HT-29 (cell line): ENCODE measurements at places on chromosomes 12 and 14. TPM values are rescaled to one million over a fixed set of nuclear protein-coding genes. Genes with fewer than 3 reads are reported as not detected.
A peak's percentile ranks its signal among the peaks of the same experiment; 100 is the strongest.

- peak; percentile 9 for DNase-seq
These were observed 5.2 kb downstream of the CCDC85C start for GRCh38 chr14:99598774-99599173.

GRCh38 chr14:23441076-23441475, 5.6 kb upstream of the MYH7 start:
- no peak for DNase-seq

DNA sequence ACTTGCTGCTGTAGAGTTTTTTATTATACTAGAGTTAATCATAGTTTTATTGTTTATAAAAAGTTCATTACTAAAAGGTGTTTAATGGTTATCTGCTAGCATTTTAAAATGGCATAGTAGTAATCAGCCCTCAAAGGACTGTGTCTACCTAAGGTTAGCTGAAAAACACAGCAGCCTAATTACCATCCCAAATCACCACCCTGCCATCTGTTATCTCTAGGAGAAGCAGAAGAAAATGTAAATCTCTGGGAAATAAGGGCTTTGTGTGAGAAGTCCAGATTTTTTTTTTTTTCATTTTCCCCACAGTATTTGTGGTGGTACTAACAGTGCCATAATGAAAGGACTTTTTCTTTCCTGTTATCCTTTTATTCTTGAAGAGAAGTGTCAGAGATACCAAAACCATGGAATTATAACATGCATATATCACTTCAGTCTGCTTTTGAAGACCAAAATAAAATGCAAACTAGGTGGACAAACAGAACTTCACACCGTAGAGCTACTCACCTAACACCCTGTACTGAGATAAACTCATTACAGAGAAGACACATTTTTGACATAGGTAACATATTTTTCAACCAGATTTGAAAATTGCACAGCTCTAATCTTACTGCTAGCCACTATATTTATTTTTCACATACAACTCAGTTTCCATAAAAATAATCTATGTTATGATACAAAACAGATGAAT, 876.2 kb downstream of the C12orf50 start:
- no peak for DNase-seq

DNA sequence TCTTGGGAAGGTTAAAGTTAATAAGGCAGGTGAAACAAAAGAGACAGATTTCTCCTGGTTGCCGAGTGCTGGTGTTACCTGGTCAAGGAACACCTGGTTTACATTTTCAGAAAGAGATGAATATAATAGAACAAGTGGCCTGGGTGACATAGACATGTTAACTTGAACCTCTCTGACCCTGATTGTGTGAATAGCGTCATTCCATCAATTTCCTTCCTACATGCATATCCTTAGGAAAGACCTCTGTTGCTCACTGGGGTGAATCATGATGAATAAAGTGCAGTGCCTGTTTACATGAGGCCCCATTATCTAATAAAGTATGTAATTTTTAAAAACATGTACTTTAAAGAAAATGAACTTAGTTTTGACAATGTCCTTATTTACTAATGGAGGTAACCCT, 1822.9 kb upstream of the FLRT2 start:
- DNase-seq = no peak

DNA sequence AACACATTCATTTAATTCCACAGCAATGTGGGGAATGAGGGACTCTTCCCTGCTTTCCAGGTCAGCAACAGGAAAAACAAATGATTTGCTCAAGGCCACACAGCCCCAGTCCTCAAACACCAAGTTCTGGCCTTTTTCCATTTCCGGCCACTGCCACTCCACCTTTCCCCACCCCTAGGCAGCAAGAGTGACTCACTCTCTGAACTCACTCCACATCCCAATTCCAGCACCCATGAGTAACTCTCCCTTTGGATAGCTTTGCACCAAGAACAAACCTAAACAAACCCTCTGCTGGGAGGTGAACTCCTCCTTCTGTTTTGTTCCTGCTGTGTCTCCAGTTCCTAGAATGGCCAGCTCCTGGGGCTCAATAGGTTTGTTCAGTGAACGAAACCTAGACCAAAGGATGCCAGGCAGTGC, 30.4 kb upstream of the PLEKHG6 start:
- DNase-seq = peak; percentile 95

DNA sequence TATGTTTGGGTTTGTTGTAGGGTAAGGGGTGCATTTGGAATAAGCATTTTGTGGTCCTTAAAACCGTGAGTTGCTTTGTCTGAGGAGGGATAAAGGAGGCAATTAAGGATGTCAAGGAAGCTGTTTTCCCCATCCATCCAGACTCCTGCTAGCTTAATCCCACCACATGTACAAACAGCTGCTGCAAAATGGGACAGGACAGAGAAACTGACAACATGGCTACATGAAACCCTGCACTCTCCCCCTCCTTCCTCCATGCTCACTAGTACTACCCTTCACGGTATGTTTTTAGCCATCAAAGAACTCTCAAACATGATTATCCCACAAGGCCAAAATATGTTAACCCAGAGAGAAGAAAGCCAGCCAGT, 20.6 kb downstream of the ST8SIA1 start:
- no peak for DNase-seq

DNA sequence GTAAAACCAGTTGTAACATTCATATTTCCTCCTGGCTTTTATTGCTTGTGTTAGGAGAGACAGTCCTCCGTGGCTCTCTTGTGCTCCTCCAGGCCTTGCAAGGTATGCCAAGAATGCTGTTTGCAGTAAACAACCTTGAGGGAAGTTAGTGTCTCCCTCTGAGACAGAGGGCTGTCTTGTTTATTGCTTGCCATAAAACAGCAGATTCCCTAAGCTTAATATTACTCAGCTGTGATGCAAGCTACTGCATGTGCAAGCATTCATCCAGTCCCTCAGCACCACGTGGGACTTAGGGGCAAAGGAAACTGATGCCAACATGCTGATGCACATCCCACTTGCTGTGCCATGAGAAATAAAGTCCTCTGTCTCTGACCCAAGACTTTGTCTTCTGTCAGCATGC, 6.6 kb downstream of the POMT2 start:
- DNase-seq = no peak

GLIPR1L1 gene
- not detected in 2 replicates for total RNA-seq
